ENCODE measurements at places on chromosomes 5 and 9.

GRCh38 chr5:98401656-98402055 is 371.8 kb upstream of the RGMB start:
- no peak for DNase-seq

DNA sequence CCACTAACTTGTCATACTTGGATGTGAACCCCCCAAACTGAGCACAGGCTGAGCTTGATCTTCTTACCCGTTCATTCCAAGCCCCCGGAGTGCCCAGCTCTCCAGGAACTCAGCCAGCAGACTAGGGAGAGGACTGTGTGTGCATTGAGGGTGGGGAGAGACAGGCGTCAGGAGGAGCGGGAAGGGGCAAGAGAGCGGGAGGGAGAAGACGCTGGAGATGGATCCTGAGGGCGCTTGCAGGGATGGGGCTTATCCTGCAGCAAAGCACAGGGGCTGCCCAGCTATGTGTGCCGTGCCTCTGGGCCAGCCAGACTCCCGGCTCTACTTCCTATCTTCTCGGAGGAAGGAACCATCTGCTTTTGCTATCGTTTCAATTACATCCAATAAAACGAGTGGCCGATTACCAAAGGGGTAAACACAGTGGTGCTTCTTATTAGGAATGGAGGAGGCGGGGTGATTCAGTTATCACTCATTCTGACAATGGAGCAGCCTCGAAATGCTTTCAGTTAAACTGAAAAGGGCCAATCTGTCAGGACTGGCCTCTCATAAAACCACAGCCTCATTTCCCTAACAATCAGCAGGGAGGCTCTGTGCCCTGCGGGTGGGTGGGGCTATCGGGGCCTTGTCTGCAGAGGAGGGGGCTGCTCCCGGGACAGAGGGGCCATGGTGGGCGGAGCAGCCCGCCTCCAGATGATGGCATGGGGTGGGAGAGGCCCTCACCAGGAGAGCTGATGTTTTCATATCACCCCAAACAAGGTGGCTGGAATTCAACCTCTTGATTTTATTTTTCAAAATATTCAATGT is 168.2 kb downstream of the DAB2IP start:
- no peak for DNase-seq

DNA sequence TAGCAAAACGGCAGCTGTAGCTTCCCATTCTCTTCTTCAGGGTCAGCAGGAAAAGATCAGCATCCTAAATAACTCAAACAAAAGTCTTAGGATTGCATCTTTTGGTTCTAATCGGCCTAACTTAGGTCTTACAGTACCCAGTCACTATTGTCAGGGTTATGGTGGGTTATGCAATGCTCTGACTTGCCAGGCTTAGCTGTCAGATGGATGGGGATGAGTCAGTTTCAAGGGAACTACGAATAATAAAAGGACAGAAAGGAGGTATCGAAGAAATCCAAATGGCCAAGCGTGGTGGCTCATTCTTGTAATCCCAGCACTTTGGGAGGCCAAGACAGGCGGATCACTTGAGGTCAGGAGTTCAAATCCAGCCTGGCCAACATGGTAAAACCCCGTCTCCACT is 46.5 kb downstream of the PPP1R2B start:
- no peak for DNase-seq

- DNase-seq = peak; percentile 78
These were observed 38.8 kb upstream of the COL5A1 start for GRCh38 chr9:134602547-134603362.

- no peak for DNase-seq
These were observed 182.5 kb downstream of the EDIL3 start for GRCh38 chr5:84202136-84202535.

DNA sequence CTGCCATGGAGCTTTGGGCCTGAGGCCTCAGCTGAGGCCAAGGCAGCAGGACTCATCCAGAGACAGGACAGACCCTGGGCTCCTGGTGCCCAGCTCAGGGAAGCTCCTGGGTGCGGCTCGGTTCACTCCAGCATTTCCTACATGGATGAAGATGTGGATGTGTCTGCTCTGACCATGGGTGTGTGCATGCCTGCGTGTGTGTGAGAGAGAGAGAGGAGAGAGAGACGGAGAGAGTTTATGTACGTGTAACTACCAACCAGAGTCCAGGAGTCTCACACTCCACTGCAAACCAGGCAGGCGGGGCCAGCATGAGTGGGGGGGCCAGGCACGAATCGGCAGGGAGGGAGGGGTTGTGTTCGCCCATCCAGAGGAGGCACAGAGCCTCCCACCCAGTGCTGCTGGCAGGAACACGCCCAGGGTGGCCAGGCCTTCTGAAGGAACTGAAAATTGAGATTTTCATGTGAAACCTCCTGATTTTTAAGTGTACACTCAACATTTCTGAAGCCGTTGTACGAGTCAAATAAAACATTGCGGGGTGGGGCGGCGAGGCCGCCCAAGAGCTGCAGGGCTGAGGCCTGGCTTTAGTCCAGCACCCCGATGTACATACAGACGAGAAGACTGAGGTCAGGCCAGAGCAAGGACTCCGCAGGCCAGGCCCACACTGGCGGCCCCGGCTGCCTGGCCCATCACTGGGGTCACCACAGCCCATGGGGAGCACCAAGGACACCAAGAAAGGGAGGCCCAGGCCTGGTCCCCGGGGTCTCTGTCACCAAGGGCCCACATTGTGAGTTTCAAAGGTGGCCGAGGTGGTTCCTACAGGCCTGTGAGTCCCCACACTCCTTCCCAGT is 88.7 kb downstream of the ADAMTS2 start:
- DNase-seq = no peak

GRCh38 chr5:88930335-88930734 is 47.4 kb upstream of the MEF2C start:
- DNase-seq = no peak

GRCh38 chr9:124778575-124779367 is 1.8 kb downstream of the OLFML2A start:
- DNase-seq = no peak

DNA sequence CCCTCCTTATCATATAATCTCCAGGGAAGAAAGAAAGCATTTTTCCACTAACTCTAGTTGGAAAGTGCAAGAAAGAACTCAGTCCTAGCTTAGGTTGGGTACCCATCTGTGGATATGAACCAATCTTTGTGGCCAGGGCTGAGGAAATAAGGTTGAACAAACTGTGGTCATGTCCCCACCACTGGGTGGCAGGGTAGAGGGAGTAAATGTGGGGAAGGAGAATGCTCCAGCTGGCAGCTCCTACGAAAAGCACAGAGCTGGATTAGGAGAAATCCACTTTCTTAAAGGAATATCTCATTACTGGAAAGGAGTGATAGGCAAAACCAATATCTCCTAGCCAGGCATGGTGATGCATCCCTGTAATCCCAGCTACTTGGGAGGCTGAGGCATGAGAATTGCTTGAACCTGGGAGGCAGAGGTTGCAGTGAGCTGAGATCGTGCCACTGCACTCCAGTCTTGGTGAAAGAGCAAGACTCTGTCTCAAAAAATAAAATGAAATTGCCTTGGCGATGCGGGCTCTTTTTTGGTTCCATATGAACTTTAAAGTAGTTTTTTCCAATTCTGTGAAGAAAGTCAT is 175.1 kb downstream of the CCDC192 start:
- DNase-seq = peak; percentile 35

DNA sequence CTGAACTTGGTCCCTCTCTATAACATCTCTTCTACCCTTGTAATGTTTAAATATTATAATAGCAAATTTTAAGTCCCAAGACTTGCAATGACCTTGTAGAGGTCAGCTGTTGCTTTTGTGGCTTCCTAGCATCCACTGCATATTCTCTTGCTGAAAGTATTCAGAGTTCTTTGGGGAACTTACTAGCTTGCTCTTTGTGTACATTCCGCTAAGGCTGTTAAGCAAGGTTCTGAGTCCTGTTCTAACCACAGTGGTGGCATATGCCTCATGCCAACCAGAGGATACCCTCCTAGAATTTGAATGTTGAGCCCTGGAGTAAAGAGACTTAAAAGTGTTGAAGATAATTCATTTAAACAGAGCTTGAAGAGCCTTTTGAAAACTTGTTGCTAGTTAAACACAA is 570.9 kb downstream of the TLE1 start:
- no peak for DNase-seq

DNA sequence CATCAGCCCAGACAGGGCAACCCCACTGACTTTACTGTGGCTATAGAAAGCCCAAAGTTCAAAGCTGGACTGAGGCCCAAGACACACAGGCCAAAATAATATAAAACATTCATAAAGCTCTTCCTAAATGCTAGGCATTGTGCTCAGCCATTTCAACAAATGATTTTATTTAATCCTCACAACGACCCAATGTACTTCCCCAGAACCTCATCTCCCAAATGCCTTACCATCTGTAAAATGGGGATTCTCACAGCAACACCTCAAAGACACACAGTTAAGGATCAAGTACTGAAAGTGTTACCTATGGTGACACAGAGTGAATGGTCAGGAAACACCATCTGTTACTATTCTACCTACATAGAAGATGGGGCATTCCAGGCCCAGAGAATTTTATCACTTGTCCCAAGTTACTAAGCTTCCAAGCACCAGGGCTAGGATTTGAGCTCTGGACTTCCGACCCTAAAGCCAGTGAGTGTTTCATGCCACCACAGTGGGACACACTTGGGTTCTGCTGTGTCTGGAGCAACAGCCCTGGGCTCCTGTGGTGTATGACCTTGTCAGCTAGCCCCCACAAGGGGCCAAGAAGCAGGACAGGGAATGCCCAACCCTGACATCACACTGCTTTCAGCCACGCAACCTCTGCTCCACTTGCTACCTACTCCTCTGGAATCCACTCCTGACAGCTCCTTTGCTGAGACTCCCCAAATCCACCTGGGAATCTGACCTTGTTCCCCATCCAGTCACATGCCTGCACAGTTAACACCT is 15.1 kb downstream of the SHB start:
- no peak for DNase-seq

DNA sequence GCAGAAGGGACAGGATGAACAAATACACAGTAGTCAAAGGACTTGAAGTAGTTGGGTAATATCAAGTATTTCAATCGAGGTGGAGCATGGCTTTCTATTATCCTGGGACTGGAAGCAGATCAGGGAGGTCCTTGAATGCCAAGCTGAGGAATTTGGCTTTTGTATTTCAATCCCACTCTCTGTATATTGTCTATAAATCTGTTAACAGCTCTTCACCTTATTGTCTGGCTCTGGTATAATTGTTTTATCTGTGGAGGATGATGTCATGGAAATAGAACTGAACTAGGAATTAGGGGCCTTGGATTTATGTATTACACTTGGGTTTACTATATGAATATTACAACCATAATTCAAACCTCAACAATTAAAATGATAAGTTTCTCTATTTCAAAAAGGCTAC is 6.3 kb upstream of the ADAMTSL1 start:
- DNase-seq = no peak

DNA sequence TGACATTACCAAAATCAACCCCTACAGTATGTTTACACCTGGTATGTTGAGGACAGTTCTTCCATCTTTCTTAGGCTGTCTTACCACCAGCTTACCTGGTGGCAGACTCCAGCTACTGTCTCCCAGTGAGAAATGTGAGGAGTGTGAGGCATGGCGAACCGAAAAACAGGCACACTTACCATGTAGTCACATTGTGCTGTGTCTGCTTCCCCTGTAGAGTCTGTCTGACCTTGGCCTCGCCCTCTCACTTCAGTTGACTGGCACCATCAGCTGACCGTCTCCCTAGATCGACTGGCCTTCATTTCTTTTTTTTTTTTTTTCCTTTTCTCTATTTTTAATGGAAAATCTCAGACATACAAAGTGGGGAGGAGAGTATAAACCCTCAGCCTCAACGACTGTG is 4.9 kb downstream of the ACO1 start:
- no peak for DNase-seq

GRCh38 chr5:127375544-127376091 is 85.0 kb downstream of the MEGF10 start:
- no peak for DNase-seq

DNA sequence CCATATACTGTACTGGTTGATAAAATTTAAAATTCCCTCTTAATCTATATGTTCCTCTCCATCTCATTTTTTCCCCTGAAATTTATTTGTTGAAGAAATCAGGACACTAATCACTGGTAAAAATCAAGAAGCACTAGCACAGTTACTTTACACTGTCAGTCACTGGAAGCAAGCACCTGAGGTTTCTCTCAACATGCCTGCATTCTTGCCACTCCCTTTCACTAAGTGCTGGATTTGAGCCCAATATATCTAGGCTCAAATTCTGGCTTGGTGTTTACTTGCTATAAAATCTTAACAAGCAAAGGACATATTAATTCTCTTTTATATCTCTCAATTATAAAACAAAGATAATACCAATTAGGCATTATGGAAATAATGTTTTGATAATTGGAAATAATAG is 58.6 kb downstream of the DIAPH1 start:
- DNase-seq = no peak

DNA sequence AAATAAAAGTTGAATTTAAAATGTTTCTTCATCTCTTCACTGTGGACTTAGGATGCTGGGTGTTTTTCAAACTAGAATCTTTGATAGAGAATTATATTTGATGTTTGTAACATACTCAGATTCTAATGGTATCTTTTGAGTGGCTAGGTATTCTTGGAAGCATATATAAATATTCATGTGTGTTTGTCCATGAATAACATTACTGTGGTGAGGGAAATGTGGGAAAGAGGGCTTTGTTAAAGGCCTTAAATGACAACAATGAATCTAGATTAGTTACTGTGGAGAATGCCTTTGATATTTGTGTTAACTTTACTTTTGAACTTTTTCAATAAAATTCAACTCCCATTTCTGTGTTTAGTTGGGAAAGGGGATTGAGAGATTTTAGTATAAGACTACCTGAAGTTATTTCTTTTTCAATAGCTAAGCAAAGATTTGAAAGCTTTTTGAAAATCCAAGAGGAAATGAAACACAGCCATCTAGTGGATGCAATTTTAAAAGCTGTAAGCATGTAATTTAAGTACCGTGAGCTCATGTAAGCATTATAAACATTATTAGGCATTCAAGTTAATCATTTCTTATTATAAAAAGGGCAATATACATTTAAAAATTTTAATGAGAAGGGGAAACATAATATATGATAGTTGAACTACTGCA is 69.6 kb downstream of the CCDC171 start:
- no peak for DNase-seq

Data from psoas muscle (tissue), 8 donors.